Right atrium auricular region (tissue), 2 donors: ENCODE measurements at places on chromosomes 2 and 18. TPM values are rescaled to one million over a fixed set of nuclear protein-coding genes. Genes with fewer than 3 reads are reported as not detected.

Gene NCKAP1
- 107 TPM for total RNA-seq

- no peak for DNase-seq
Observed at GRCh38 chr2:230085201-230085600, 16.5 kb upstream of the SLC16A14 start.

Gene C2orf15
- total RNA-seq = not detected

Gene KCNIP3
- 4.0 TPM for total RNA-seq

DNA sequence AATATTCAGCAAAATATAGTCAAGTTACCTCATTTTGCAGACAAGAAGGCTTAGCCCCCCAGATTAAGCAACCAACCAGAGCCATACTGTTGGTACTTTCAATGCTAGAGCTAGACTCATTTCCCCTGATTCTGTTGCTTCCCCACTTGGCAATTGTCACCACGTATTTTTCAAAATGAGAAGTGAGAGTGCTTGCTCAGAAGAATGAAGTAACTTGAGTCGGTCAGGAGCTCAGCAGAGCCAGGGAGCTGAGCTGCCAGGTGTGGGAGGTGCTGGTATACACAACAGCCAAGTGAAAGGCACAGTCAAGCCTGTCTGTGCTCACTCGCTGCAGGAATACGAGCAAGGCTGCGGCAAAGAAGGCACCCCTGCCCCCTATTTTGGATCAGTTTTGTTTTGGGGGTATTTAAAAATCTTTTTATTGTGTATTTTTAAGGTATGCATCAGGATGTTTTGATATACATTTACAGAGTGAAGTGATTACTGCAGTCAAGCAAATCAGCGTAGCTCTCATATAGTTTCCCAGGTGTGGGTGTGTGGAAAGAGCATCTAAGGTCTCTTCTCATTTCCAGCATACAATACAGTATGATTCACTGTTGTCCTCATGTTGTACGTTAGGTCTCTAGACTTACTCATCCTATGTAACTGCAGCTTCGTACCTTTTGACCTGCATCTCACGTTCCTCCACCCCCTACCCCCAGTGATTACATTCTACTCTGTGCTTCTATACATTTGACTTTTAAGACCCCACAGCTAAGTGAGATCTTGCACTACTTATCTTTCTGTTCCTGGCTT is 62.4 kb downstream of the MRPS9 start:
- no peak for DNase-seq

DNA sequence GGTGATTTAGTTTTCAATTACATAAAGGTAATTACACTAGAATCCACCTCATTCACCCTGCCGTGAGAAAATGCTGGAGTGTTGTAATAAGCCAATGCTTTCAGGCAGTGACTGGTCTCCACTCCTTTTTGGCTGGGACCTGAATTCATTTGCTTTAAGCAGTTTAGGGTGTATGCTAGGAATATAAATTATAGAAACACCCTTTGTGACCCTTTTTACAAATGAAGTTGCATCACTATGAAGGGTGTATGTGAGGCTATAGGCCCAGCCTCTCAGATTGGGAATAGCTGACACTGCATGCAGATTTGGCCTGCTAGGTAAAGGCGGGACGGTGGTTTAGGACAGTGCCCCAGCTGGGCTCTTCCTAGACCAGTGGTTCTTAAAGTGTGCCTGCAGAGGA is 50.8 kb upstream of the NFE2L2 start:
- DNase-seq = no peak
